ENCODE measurements at places on chromosomes 16 and 17.

- peak; percentile 62 for DNase-seq
Observed at GRCh38 chr16:81873843-81874752, 95.0 kb downstream of the PLCG2 start.

DNA sequence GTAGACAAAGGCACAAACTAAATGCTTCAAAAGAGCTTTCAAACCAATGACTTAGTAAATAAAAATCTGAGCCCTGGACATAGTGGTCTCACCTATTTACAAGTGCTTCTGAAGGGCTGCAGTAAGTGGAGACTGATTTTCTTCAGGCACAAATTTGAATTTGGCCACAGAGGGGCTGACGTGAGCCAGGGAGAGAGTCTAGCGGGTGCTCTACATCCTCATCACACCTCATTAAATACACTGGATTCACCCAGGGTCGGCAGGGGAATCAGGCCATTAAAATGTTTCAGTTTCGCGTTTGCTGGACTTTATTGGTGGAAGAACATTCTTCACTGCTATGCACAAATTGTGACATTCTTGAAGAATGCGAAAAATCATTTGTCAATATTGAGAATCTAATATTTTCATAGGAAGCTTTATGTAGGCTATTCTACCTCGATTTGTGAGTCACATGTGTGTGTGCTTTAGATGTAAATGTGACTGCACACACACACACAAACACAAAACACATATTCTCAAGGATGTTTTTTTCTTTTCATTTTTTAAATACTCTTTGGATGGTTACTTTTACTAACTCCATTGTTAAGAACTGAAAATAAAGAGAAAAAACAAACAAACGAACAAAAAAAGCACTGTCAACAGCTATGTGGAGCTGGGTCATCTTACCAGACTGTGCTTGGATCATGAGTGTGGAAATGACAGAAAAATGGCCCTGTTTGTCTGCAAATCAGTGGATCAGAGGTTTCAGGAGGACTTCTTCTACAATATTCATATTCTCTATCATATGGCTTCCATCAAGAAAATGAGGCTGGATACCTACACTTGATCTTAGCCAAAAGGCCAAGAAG, 58.9 kb downstream of the CDH11 start:
- DNase-seq: no peak

DNA sequence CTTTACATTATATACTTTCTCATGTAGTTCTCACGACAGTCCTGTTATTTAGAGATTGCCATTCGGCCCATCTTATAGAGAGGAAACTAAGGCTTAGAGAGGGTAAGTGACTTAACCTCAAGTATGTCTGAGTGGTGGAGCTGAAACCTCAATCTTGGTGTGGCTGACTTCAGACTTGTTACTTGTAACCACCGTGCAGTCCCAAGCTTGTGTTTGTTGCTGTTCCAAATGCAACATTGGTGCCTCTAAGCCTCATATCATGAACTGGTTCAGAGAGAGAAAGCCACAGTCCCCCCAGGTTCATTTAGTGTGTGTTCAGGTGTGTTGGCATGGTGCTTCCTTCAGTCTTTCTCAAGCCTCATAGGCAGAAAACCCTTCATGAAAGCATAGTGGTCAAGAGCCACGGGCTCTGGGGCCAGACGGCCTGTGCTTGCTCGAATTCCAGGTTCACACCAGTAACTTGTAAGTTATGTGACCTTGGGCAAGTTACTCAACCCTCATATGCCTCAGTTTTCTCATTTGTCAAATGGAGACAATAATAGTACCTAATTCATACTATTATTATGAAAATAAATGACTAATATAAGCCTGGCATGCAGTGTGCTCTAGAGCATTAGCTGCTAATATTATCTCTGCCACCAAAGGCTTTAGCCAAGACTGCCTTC, 39.9 kb downstream of the CDH1 start:
- no peak for DNase-seq

- peak; percentile 36 for DNase-seq
Observed at GRCh38 chr16:24873028-24873427, 27.3 kb downstream of the SLC5A11 start.

DNA sequence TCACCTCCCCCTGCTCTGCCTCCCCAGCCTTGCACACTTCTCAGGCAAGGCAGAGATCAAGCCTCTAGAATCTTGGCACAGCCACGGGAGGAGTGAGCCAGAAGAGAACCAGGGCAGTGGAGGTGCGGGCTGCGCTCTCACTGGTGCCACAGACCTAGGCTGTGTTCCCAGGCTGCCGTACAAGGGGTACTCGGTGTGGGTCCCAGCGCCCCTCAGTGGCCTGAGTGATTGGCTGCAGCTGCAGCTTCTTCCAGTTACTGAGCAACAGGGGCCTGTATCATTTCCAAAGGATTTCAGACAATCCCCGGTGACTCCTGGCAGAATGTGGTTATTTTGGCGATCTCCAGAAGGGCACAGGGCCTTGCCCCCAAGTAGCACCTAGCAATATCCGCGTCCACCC, 1852.1 kb downstream of the TP53TG3F start:
- no peak for DNase-seq

GRCh38 chr17:79968116-79968515, 67.6 kb downstream of the TBC1D16 start:
- DNase-seq: peak; percentile 42

GRCh38 chr17:58452738-58453137, 35.4 kb upstream of the RNF43 start:
- DNase-seq: no peak

DNA sequence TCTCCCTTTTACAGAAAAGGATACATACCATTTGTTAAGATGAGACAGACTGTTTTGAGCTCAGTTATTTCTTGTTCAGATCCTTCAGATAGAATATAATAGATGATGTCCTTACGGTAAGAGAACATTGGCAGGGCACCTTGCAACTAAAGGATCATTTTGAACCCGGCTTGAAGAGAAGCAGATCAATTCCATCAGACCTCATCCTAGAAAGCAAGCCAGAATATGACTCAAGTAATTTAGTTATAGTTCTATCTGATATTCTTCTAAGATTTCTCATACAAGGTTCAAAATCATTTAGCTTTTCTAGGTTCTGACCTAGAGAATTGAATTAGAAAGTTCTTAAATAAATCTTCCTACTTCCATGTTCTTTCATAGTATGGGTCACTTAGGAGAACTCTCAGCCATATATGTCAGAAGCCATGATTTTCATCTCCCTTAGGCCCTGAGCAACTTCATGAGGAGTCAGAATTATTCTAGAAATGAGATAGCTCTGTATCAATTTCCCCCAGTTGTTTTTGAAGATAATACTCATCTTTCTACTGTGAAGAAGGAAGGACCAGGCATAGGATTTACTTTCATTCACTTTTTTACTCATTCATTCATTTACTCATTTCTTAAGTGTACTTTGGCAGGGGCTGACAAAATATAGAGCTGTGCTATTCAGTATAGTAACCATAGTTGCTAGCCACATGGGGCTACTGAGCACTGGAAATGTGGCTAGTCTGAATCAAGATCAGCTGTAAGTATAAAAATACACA, 2.5 kb upstream of the CMTM1 start:
- no peak for DNase-seq

DNA sequence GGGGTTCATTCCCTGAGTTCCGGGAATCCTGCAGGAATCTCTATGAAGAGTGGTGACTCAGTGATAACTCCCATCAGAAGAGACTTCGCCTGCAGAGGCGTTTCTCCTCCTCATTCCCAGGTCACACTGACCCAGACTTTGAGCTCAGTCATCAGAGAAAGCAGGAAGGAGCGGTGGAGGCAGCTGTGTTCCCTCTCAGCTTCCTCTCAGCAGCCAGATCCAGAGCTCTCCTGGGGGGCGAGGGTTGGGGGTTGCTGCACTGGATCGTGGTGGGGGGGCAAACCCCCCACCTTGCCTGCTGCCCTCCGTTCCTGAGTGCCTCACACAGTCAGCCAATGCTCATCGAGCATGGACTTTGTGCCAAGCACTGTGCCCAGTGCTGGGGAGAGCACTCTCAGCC, 271.2 kb downstream of the CBLN1 start:
- no peak for DNase-seq

DNA sequence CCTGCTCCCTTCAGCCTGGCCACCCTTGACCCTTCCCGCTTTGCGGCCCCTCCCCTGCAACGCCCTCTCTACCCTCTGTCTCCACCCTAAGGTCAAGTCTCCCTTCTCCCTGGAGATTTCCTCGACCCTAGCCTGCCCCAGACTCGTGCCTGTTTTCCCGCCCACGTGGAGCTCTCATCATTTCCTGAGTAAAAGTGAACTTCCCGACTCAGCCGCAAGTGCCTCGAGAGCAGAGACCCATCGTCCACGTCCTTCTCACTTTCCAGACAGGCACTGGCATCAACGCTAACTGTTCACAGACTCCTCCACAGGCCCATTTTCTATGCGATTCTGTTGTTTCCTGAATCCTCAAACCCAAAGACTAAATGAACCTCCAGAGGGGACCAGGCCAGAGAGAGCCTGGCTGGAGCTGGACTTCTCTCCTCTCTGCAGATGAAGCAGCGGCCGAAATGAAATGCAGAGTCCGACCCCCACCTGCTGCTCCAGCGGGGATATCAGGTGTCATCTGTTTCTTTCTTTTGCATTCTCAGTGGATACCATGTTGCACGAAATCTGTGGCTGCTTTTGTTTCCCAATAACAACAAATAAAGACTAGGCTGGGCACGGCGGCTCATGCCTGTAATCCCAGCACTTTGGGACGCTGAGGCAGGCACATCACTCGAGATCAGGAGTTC, 52.5 kb downstream of the RTN4RL1 start:
- DNase-seq: peak; percentile 40
